NK-92 treated with Interleukin-12 subunit alpha and Interleukin-12 subunit beta, amount 100 ng/mL, for 24 hours (cell line): ENCODE measurements at places on chromosomes 12 and 14.

DNA sequence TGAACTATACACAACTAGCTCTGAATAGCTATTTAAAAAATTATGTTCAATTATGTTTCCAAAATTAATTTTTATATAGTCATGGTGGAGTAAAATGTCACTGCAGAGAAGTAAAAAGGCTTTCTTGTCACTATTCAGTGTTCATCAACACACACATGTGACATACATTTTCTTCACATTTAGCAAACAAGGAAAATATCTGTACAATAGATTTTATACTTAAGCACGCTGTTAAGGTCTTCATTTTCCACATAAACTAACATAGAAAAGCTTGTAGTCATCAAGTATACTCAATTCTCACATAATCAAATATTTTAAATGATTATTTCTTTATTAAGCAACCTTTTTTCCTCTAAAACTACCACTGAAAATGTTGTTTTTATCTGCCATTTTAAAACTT, 141.2 kb upstream of the DIO2 start:
- DNase-seq, result no peak

DNA sequence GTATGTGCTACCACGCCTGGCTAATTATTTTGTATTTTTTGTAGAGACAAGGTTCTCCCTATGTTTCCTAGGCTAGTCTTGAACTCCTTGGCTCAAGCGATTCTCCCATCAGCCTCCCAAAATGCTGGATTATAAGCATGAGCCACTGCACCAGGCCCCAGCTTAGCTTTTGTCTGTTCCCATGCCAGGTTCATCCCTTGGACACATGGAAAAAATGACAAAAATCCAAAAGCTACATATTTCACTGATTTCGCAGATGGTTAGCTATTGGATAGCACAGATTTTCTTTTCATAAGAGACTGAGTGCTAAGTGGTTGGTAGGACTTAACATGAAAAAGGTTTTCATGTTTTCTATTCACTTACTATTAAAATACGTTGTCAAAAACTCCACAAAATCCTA, 286.6 kb upstream of the KITLG start:
- DNase-seq, result no peak

- no peak for DNase-seq
Measured at GRCh38 chr12:76101739-76102385, 17.4 kb upstream of the NAP1L1 start.

GRCh38 chr14:37447883-37448391, 147.1 kb downstream of the FOXA1 start:
- DNase-seq, result no peak

DNA sequence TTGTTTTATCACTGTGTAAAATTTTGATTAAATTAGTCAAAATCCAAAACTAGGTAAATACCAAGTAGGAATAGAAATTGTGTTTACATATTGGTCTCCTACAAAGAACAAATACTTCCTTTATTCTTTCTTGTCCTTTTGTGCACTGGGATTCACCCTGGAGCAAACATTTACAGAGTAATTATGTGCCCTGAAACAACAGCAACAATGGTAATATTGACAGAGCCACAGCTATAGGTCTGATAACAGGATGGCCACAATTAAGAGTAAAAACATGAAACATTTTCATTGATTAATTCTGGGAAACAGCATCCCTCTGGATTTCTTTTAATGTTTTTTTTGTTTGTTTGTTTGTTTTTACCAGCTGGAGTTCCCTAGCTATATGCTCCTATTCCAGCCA, 61.2 kb downstream of the SLC38A6 start:
- DNase-seq, result no peak

DNA sequence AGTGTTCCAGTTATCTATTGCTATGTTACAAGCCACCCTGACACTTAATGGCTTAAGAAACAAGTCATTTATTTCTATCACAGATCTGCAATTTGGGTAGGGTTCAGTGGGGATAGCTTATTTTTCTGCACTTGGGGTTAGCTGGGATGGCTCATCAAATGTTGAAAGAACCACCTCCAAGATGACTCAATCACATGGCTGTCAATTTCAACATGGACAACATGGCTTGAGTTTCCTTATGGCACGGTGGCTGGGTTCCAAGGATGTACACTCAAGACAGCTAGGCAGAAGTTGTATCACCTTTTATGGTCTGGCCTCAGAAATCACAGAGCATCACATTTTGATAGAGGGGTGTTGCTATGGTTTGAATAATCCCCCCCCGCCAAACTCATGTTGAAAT, 24.5 kb upstream of the IGF1 start:
- no peak for DNase-seq
